ENCODE measurements at places on chromosomes 6 and 20. TPM values are rescaled to one million over a fixed set of nuclear protein-coding genes. Genes with fewer than 3 reads are reported as not detected.

GRCh38 chr6:36912586-36912985 is 26.8 kb downstream of the C6orf89 start:
- peak overlapping the region; percentile 66 for H3K27ac ChIP-seq
- no peaks in the 10 kb centered on the region for H3K27me3 ChIP-seq
- H3K4me1 ChIP-seq = peaks cover 52% of the 10 kb centered on the region
- H3K4me3 ChIP-seq = peak overlapping the region; percentile 35
- H3K36me3 ChIP-seq = peaks cover 5% of the 10 kb centered on the region
- peak; percentile 96 for DNase-seq

- H3K4me3 ChIP-seq = peak overlapping the region; percentile 29
- peak overlapping the region; percentile 55 for H3K27ac ChIP-seq
- no peaks in the 10 kb centered on the region for H3K27me3 ChIP-seq
- DNase-seq = peak; percentile 80
These were observed 55.7 kb upstream of the TNFAIP3 start for GRCh38 chr6:137811121-137811915.

DNA sequence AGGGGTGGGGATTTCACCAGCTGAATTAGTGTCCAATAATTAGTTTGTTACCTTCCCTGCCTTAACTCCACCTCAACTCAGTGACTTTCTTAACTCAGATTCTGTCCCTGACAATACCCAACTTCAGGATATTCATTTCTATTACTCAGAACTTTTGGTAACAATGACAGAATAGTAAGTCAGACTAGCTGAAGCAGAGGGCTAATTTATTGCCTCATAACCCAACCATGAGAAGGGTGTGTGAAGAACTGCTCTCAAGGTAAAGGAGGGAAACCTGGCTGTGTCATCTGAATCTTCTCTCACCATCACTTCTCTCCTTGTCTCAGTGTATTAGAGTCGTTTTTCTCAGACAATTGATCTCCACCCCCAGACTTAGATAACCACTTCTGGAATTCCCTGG is 1.2 kb upstream of the PI3 start:
- peak; percentile 70 for DNase-seq
- peaks cover 48% of the 10 kb centered on the region for H3K4me1 ChIP-seq
- no peaks in the 10 kb centered on the region for H3K27me3 ChIP-seq
- H3K27ac ChIP-seq = peak overlapping the region; percentile 93
- no peak overlapping the region for H3K4me3 ChIP-seq

DNA sequence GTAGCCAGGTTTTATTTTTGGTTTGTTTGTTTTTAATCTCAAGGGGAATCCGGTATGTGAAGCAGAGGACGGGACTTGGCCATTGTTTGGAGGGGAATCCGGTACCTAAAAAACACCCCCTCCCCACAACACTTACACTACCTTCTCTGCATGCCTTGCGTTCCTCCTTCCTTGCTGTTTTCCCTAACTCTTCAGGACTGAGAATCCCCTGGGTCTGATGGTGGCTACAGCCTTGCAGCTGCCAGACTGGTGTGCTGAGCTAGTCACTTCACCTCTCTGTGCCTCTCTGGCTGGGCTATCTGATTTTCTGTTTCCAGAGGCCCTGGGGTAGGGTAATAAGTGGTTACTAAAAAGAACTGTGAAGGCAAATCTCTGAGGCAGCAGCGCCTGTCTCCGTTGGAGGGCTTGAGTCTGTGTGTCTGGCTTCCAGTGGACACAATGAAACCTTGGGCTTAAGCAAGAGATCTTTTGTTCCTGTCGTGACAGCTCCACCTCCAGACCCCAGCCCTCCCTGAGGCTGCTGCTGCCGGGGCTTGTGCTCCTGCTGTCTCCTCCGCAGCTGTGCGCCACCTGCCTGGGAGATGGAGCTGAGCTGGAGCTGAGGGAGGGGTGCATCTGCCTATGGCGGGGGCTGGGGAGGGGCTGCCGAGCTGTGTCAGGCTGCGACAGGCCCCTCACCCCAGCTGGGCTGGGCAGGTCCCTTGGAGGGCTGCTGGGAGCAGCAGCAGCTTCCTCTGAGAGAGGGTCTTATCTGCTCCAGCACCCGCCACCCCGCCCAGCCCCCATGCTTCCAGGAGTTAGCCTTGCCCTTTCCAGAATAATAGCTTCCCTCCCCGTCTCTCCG is 65.8 kb upstream of the CCDC167 start:
- H3K4me3 ChIP-seq = peak overlapping the region; percentile 17
- no peak for DNase-seq

GRCh38 chr6:47234266-47234933 is 75.3 kb downstream of the TNFRSF21 start:
- H3K4me3 ChIP-seq = no peak overlapping the region
- no peak overlapping the region for H3K27ac ChIP-seq
- H3K36me3 ChIP-seq = peaks cover 71% of the 10 kb centered on the region
- no peaks in the 10 kb centered on the region for H3K27me3 ChIP-seq

GRCh38 chr20:51800060-51800871 is 2.1 kb downstream of the SALL4 start:
- peak overlapping the region; percentile 73 for H3K4me3 ChIP-seq
- H3K4me1 ChIP-seq = peaks cover 33% of the 10 kb centered on the region
- peak; percentile 92 for DNase-seq
- H3K36me3 ChIP-seq = no peaks in the 10 kb centered on the region
- H3K27me3 ChIP-seq = no peaks in the 10 kb centered on the region
- no peak overlapping the region for H3K27ac ChIP-seq

DNA sequence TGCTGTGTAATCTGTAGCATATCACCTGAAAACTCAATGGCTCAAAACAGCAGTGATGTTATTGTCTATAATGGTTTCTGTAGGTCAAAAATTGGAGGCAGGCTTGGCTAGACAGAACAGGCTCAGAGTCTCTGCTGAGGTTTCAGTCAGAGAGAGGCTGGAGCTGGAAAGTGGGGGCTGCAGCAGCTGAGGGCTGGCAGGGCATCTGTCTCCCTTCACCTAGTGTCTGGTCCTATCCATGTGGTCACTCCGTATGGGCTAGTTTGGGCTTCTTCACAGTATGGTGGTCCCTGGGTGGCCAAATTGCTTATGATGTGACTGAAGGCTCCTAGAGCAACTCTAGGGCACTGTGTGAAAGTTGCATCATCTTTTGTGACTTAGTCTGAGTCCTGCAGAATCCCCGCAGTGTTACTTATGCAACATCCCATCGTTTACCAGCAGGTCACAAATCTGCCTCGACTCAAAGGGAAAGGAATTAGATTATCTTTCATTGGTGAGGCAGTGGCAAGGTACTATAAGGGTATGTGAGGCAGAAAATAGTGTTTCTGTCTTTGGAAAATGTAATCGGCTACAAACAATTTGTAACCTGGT is 497.0 kb downstream of the EPHA7 start:
- no peak for DNase-seq
- H3K27me3 ChIP-seq = no peaks in the 10 kb centered on the region
- no peak overlapping the region for H3K4me3 ChIP-seq
- no peak overlapping the region for H3K27ac ChIP-seq

Gene CST1
- 0.92 TPM for total RNA-seq

Gene OR2J3
- not detected for total RNA-seq

Gene C6orf163
- total RNA-seq = 0.62 TPM

Gene PLCB4
- total RNA-seq = 16.9 TPM

Gene CLPSL2
- not detected for total RNA-seq
